Spinal cord (tissue), 10 donors: ENCODE measurements at places on chromosomes 5 and 9.

- DNase-seq = no peak
Measured at GRCh38 chr5:54766748-54767147, 218.6 kb downstream of the ESM1 start.

DNA sequence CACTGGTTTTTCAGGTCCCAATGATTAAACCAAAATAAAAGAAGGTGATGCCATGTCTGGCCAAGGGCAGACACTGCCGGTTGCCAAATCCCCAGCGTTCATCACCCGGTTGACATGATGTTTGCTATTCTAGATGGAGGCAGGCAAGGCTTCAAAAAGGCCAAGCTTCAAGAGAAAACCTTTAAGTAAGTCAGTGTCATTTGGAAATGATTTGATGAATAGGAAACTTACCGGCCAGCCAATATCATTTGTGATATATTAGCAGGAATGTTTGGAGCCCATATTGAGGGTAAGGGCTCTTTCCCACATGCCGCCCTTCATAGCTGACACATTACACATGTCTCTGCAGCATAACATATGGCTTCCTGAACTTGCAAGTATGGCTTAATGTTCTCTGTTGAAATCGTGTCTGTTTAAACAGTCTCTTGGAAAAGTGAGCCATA is 89.5 kb upstream of the TTC23L start:
- DNase-seq = no peak

- no peak for DNase-seq
Measured at GRCh38 chr5:81290146-81290545, 11.2 kb upstream of the ZCCHC9 start.

- no peak for DNase-seq
Measured at GRCh38 chr5:53403758-53404157, 76.7 kb upstream of the FST start.

DNA sequence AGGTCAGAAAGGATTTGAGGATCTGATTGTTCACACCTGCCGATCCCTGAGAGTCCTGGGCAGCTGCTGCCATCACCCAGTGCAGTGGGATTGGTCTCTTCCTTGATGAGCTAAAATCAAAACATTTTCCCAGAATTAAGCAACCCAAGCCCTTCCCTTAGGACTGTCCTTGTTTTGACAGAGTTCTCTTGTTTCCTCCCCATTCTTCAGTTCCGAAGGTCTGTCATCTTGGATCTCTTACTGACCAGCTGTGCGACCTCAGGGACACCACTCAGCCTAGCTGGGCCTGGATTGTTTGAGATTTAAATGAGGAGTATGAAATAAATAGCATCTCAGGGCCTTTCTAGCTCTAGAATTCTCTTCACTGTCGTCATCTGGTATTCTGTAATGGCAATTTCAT is 90.3 kb upstream of the IQGAP2 start:
- no peak for DNase-seq

DNA sequence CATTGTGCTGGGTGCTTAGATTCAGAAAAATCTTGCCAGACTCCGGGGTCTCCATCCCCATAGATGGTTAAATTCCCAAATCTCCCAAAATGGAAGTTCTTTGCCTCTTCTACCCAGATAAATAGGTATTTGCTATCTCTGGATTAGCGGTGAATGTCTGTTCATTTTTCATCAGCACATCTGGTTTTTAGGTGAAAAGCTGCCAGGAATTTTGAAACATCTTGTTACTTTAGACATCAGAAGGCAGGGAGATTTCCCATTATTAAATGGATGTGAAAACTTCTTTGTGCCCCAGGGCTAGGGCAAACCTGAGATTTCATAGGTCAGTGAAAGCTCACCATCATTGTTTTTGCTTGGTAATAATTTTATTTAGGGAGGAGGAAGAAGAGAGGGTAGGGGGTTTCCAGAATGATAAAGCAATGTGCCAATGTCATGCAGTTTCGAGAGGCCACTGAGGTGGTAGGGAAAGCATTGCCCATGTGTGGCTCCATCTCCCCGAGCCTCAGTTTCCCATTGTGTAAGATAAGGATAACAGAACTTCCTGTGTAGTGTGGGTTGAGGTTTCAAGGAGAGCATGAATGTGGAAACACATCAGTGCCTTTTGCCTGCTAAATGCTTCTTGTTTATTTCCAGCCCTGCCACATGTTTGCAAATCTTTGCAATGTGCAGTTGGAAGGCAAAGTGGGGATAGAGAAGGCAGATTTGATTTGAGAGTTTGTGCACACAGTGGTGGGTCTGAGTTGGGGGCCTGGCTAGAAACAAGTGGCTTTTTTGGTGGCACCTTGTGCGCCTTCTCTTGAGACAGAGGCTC is 147.2 kb upstream of the KLF4 start:
- no peak for DNase-seq

GRCh38 chr9:27763831-27764230 is 190.6 kb upstream of the C9orf72 start:
- DNase-seq = no peak

DNA sequence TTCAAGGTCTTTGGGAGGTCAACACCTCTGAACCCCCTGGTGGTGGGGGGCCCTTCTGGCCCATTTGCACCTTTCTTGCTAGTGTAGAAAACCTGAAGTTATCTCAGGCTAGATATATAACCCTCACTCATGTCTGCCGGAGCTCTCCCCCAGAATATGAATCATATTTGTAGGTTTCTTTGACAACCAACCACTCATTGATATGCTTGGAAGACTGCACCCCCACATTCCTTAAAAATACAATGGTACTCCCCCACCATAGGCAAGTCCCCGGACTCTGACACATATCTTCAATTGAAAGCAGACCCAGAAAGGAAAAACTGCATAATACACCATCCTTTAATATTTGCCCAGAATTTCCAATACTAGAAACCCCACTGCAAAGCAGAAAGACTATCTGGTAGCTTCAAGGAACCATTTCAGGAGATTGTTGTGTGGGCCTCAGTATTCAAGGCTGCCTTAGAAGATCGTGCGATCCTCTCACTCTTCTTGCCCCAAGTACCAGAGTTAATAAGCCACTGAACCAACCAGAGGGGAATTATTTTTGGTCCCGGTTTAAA is 978 bp upstream of the UBE2B start:
- no peak for DNase-seq

DNA sequence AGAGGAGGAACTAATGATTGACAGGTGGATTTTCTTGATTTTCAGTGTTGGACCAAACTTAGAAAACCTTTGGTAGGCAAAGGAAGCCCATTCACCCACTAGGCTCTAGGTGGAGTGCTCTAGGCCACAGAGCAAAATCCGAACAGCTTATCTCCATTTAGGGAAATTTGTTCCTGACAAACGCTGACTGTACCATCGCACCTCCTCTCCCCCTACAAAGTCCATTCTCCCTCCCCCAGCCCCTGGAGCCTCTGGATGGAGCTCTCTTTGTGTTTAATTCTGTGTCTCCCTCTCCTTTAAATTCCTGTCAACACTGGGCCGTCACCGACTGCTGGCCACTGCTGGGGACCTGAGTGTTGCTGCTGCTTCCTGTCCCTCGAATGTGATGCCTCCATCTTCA is 350.1 kb upstream of the IRX2 start:
- DNase-seq = no peak

- no peak for DNase-seq
Measured at GRCh38 chr5:87899721-87900131, 368.9 kb downstream of the TMEM161B start.

GRCh38 chr9:90778746-90779145 is 22.9 kb upstream of the SYK start:
- DNase-seq = peak; percentile 28

- no peak for DNase-seq
Measured at GRCh38 chr5:170388818-170389549, at the start of gene KCNMB1. Gene KCNMB1 (minus strand): TSS chr5:170389367. CDS start chr5:170385447, 3,920 bp downstream.

DNA sequence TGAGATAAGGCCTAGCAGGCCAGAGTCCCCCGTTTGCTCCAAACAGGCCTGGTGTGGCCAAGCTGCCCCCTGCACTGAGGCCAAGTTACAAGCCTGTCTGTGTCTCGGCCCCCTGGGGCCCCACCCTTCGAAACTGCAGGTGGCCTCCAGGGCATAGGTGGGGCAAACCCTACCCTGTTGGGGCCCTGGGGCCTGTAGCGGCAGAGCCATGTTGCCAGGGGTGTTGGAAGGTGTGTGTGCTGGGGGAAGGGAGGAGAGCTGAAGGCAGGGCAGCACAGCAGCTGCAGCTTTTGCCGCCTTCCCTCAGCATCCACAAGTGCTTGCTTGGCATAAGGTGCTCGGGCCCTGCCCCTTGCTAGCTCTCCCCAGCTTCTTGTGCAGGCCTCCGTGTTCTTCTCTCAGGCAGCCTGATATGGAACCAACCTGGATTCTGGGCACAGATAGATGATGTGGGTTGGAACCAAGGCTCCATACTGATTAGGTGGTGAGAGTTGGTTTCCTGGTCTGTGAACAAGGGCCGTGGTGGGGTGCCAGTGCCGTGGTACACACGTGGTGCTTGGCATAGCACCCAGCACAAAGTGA is 12.7 kb downstream of the IRF1 start:
- no peak for DNase-seq

- no peak for DNase-seq
Measured at GRCh38 chr5:118777189-118777736, 211.1 kb downstream of the DTWD2 start.

DNA sequence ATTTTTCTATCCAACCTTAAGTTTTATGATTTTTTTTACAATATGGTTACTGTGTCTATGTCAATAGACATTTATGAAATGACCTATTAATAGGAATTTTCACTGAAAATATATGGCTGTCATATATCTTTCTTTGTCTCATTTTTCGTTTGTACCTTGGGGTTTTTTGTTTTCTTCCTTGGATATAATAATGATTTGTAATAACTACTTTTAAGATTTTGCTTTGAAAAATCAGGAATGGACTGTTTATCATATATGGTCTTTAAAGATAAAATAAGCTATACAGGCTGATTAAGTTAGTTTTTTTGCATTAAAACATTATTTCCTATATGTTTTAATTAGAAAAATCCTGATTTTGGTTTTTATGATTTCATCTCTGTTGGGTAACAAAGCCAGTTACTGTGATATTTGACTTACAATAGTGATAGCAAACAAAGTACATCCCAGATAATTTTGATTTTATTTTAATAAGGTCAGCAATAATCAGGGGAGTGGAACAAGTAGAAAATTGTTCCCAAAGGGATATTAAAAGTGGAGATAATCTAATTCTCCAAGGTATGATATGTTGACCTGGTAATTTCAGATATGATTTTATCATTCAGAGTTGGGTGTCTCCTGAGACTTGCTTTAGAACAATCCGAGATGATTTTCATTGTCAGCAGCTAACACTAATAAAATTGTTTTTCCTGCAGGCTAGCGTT is 10.3 kb downstream of the NR4A3 start:
- no peak for DNase-seq

DNA sequence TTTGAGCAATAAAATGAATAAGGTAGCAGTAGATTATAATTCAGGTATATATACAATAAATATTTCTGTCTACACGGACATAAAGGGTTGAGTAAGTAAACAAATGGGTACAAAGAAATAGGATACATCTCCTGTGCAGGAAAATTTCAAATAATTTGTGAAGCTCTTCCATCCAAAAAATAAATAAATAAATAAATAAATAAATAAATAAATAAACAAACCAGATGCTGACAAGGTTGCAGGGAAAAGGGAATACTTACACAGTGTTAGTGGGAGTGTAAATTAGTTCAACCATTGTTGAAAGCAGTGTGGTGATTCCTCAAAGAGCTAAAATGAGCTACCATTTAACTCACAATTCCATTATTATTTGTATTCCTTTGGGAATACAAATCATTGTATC is 227.3 kb upstream of the CDH18 start:
- DNase-seq = no peak

DNA sequence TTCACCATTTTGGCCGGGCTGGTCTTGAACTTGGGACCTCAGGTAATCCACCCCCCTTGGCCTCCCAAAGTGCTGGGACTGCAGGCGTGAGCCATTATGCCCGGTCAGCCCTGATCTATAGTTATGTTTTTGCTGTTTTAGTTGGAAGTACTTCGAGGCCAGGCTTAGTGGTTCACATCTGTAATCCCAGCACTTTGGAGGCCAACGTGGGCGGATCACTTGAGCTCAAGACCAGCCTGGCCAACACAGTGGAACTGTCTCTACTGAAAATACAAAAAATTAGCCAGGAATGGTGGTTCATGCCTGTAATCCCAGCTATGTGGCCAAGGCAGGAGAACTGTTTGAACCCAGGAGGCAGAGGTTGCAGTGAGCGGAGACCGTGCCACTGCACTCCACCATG is 2.0 kb downstream of the HSPA9 start:
- no peak for DNase-seq

DNA sequence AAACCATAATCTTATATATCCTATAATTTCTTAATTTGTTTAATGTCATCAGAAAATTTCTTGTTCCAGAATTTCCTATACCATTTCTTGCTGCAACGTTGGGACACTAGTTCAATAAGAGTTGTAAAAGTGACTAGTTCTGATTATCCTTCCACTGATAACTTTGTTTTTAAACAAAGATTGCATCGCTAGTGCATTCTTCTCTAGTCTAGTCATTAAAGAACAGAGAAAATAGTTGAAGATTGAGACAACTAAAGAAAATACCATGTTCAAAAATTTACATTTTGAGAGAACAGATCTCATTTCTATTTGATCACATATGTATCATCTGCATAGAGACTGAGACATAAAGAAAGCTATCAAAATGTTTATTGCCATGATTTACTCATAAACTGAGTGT is 1888.2 kb downstream of the EFNA5 start:
- DNase-seq = no peak

GRCh38 chr5:106661866-106662265 is 1008.9 kb downstream of the EFNA5 start:
- DNase-seq = peak; percentile 47

DNA sequence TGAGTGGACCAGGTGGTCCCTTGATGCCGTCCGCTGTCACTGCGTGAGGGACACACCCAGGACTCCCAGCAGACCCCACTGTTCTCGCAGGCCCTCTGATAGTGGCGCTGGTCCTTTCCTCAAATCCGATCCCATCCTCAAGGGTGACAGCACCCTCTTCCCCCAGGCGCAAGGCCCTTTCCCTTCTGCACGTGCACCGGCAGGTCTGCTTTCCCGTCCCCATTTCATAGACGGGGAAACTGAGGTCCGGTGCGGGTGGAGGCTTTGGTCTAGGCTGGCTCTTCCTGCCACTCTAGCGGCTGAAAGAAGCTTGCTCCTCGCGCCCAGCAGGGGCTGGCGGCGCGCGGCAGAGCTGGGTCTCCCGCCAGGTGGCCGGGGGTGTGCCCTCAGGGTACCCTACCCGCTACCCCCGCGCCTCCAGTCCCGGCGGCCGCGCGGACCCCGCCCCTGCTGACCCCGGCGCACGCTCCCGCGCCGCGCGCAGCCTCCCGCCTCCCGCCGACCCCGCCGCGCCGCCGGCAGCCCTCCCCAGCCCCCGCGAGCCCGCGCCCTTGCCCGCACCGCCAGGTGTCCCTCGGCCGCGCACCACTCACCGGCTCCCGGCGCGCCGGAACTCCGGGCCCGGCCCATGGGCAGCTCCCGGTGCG is 453 bp downstream of the RASGEF1C start:
- DNase-seq = peak; percentile 51

GRCh38 chr9:117729375-117729774 is 25.2 kb downstream of the TLR4 start:
- DNase-seq = no peak

- DNase-seq = peak; percentile 42
Measured at GRCh38 chr5:60842871-60843385, 1.1 kb downstream of the ELOVL7 start.
